ELR (cell line): ENCODE measurements at places on chromosomes 5 and 9.

DNA sequence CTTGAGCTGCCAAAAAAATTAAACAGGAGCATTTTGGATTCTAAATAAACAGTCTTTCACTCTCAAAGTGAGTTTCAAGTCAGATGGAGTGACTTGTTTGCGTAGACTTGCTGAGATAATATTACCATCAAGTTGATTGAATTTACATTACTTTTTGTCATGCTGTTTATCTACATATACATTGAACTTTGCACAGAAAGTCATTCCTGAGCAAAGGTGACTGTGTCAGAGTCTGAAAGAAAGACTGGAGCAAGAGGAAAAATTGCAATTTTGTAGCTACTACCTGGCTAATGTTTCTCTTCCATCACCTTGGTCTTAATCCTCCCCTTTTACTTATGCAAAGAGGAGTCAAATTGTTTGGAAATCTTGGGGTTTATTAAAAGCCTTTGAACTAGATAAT, 179.4 kb downstream of the PTTG1 start:
- DNase-seq: no peak

DNA sequence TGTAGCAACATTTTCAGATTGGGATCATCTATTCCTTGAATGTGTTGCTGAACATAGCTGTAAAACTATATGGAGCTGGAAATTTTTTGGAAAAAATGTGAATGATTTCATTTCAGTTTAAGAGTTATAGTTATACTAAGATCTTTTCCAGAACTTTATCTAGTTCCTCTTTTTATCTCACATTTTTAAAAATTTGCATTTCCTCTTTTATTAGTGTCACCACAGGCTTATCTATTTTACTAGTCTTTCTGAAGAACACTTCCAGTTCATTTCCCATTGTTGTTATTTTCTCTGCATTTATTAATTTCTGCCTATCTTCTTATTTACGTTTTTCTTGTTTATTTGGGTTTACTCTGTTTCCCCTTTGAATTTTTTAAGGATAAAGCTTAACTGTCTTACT, 46.0 kb upstream of the FSTL4 start:
- DNase-seq: no peak

DNA sequence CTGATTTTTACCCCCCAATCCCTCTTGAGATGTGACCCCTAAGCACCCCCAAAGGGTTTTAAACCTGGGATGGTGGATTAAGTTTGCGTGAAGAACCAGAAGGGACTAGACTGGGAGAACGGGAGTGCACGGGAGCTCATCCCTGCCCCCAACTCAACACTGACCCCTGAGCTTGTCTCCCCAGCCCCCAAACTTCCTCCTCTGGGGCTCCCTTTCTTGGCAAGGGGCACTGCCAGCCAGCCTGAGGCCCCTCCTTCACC, 5.0 kb upstream of the SET start:
- no peak for DNase-seq

- DNase-seq: no peak
Observed at GRCh38 chr5:103674251-103674650, 111.7 kb upstream of the NUDT12 start.

DNA sequence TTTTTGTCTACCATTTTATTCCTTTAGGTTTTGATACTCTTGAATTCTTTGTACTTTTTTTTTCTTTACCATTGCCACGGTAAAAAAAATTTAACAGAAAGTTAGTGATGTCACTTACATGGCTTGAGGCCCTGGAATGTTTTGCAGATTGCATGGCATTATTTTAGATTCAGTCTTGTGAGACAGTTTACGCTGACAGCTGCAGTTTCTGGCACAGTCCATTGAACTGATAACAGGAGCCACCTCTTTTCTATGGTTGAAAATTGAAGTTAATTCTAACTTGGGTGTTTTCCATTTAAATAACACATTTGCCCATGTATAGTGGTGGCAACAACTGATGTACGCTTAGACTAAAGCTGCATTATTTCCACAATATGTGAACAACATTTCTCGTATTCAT, 1028.5 kb downstream of the CDH18 start:
- DNase-seq: no peak

DNA sequence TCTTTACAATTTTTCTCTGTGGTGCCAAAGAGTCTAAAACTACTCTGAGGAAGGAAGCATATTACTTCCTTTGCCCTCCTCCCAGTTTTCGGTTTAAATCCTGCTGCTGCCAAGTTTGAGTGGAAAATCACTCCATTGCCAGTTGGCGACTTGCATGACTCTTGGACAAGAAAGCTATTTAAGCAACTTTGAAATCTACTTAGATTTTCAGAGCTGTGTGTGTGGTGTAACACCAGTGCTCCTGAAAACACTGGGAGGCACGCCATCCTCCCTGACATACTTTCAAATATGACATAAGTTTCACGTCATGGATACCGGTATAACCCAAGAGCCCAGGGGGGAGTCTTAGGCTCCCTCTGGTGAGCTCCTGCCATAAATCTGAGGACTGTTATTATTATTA, 83.5 kb upstream of the RIOK2 start:
- no peak for DNase-seq

- DNase-seq: no peak
Observed at GRCh38 chr5:11497651-11498050, 406.6 kb downstream of the CTNND2 start.

GRCh38 chr9:36461323-36461722, 61.3 kb upstream of the RNF38 start:
- DNase-seq: no peak

DNA sequence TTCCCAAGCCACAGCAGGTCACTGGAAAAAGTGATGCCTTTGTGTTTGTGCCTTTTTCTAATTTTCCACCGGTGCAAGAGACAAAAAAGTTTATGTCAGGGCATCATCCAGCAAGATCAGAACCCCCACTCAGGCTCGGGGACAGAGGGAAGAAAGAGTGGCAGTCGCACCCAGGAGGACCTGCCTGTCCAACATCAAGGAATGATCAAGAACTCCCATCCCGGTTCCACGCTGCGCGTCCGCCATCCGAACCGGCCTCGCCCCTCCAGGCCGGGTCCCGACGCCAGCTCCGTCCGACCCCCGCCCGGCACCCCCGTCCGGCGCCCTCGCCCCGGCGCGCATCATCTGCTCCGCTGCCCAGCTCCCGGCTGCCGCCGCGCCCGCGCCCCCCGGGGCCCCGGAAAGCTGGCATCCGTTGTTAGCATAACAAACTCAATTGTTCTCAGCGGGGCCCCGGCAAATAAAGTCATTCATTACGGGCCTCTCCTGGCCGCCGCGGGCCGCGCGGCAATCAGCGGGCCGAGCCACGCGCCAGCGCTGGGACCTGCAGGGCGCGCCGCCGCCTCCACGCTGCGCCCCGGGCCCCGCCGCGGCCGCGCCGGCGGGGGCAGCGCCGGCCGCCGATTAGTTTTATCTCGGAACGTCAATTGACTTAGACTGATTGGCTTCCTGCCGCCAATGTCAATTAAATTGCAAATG, 48.1 kb downstream of the PAX5 start:
- peak; percentile 14 for DNase-seq

- DNase-seq: no peak
Observed at GRCh38 chr5:3139499-3139931, 388.0 kb upstream of the IRX2 start.
